ENCODE measurements at places on chromosomes 4 and X.
A peak's percentile ranks its signal among the peaks of the same experiment; 100 is the strongest.

GRCh38 chrX:69010339-69010738, 154.9 kb downstream of the PJA1 start:
- DNase-seq: no peak

DNA sequence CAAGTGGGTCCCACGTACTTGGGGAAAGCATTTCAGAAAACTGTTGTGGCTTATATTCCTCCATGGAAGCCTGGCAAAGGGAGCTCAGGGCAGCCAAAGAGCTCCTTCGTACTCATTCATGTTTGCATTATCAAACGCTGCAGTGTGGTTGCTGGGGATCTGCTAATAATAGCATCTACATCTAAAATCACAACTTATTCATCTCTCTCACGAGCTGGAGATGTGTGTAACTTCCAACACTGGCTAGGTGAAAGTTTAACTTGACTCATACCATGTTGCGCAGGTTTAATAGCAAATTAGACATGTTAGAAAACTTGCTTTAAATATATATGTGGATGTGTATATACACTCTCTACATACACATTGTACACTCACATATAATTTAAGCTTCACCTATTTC, 415.1 kb downstream of the AFF2 start:
- no peak for DNase-seq

DNA sequence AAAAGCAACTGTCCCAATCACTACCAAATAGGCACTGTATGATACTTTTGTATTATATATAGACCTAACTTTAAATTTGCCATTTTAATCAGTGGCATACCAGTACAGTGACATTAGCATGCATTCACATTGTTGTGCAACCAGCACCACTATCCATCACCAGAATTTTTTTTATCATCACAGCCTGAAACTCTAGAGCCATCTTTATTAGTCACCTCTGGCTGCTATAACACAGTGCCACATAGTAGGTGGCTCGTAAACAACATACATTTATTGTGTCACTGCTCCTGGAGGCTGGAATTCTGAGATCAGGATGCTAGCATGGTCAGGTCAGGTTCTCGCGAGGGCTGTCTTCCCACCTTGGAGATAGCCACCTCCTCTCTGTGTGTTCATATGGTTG, 188.4 kb upstream of the GALNT7 start:
- DNase-seq: no peak

GRCh38 chr4:185987961-185988627, 80.9 kb upstream of the TLR3 start:
- no peak for DNase-seq

DNA sequence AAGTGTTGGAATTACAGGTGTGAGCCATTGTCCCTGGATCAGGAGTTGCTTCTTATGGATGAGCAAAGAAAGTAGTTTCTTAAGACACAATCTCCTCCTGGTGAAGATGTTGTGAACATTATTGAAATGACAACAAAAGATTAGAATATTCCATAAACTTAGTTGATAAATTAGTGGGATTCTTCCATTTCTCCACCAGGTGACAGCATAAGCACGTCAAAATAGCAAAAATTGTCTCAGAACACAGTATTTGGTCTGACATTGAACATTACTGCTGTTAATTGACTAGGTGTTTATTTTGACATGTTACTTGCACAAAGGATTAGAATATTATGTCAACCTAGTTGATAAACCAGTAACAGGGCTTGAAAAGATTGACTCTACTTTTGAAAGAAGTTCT, 21.6 kb downstream of the CLDN34 start:
- no peak for DNase-seq

- DNase-seq: no peak
Measured at GRCh38 chr4:156505341-156505955, 466.2 kb downstream of the PDGFC start.

DNA sequence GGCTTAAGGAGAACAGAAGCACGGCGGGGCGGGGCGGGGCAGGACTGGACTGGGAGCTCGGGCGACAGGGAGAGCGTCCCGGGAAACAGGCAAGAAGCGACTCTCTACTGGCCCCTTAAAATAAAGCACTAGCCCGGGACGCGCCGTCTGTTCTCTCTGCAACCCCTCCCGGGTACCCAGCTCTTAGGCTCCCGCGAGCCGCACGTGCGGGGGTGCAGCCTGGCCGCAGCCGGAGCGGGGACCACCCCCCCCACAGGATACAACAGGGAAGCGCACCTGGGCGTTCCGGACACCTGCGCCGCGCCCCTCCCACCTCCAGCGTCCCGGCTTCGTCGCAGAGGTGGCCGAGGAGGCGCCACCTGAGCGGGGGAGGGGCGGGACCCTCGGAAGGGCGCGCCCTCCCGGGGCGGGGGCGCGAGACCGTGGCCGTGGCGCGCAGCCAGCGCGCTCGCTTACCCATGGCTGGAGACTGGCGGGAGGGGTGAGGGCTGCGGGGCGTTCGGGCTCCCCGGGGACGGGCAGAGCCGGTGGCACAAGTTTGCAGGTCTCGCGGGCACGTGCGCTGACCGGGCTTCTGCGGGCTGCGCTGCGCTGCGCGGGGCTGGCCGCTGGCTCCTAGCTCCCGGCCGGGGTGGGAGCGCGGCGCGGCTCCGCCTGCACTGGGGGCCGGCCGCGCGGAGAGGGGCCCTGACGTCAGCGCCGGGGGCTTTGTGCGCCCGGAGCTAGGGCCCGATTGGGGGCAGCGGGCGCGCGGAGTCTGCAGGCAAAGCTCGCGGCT, 91.5 kb downstream of the GEMIN8 start:
- DNase-seq: peak; percentile 16

- no peak for DNase-seq
Measured at GRCh38 chr4:21554500-21554899, 394.1 kb downstream of the KCNIP4 start.

- no peak for DNase-seq
Measured at GRCh38 chr4:159266981-159267868, 164.3 kb downstream of the RAPGEF2 start.

DNA sequence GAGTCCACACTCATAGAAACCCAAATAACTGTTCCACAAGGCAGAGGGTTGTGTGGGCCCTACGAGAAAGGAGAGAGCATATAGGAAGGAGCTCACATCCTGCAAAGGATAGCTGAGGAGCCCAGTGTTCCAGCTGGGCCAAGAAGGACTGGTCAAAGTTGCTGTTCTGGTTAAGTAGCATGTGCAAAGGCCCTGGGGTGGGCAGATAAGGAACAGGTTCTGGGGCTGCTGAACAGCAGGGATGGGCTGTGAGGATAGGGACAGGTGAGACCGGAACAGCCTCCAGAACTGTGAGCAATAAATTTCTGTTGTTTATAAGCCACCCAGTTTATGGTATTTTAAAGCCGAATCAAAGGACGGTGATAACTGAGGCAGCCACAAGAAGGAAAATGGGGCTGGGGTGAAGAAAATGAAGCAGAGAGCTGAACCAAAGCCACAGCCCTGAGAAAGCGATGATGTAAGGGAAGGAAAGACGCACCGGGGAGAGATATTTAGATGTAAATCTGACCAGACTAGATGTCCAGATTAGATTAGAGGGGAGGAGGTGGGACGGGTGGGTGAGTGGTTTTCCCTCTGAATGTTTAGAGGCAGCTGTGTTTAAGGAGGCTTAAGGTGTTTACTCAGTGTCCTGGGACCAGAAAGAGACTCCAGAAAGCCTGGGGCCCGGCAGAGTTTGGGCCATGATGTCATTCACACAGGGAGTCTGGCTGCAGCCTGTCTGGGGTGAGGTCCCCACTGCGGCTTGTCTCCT, 180.8 kb upstream of the BCOR start:
- DNase-seq: peak; percentile 57

GRCh38 chr4:5787311-5787710, 76.3 kb downstream of the EVC start:
- no peak for DNase-seq

GRCh38 chr4:12734586-12734985, 749.6 kb downstream of the RAB28 start:
- DNase-seq: no peak

GRCh38 chr4:167100120-167100519, 134.2 kb downstream of the SPOCK3 start:
- DNase-seq: no peak

GRCh38 chr4:140088323-140088967, 65.5 kb downstream of the MAML3 start:
- no peak for DNase-seq

- no peak for DNase-seq
Measured at GRCh38 chr4:578451-579443, 2.7 kb upstream of the TMEM271 start.

DNA sequence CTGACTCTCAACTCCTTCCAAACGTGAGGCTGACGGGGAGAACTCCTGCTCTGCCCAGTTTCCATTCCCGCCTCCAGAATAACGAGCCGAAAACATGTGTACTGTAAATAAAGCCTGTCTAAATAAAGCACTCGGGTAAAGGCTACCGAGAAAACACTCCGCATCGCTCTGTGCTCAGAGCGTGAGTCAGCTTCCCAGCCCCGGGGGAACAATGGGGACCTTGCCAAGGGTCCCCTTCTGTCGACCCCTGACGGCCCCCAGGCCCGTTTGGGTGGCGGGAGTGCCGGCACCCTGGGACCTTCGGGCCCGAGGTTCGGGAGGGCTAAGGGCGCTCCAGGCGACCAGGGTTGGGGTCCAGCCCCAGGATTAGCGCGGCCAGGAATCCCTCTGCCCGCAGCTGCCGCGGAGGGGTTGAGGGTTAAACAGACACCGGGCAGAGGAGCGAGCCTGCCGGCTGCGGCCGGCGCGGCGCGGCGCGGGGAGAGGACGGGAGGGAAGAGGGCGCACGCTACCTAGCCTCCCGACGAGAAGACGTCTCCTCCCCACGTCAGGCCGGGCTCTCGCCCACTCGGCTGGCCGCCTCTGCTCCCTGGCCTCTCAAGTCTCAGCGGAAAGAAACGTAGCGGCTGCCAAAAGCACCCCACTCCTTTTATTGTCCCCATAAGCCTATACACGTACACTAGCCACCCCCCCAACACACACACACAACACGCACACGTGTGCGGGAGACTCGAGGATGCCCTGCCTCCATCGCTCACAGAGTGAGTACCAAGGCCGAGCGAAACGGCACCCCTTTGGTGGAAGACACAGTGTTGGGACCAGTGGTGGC, 85.5 kb downstream of the BCOR start:
- peak; percentile 27 for DNase-seq
